ENCODE measurements at places on chromosomes 13 and 19. TPM values are rescaled to one million over a fixed set of nuclear protein-coding genes. Genes with fewer than 3 reads are reported as not detected.

ZNF880 gene
- 31.2 TPM for total RNA-seq

GRCh38 chr19:16678498-16678897 is 17.6 kb downstream of the TMEM38A start:
- no peaks in the 10 kb centered on the region for H3K36me3 ChIP-seq
- H3K4me3 ChIP-seq = no peak overlapping the region
- DNase-seq = no peak

DNA sequence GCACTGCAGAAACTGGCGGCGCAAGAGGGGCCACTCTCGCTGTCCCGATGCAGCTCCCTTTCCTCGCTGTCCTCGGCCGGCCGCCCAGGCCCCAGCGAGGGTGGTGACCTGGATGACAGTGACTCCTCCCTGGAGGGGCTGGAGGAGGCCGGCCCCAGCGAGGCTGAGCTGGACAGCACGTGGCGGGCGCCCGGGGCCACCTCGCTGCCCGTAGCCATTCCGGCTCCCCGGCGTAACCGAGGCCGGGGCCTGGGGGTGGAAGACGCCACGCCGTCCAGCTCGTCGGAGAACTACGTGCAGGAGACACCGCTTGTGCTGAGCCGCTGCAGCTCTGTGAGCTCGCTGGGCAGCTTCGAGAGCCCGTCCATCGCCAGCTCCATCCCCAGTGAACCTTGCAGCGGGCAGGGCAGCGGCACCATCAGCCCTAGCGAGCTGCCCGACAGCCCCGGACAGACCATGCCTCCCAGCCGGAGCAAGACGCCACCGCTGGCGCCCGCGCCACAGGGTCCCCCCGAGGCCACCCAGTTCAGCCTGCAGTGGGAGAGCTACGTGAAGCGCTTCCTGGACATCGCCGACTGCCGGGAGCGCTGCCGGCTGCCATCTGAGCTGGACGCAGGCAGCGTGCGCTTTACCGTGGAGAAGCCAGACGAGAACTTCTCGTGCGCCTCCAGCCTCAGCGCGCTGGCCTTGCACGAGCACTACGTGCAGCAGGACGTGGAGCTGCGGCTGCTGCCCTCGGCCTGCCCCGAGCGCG is 12.4 kb downstream of the C19orf25 start:
- H3K36me3 ChIP-seq = no peaks in the 10 kb centered on the region
- no peak overlapping the region for H3K27ac ChIP-seq
- peaks cover 50% of the 10 kb centered on the region for H3K4me1 ChIP-seq
- no peak for DNase-seq
- peaks cover 21% of the 10 kb centered on the region for H3K27me3 ChIP-seq

DNA sequence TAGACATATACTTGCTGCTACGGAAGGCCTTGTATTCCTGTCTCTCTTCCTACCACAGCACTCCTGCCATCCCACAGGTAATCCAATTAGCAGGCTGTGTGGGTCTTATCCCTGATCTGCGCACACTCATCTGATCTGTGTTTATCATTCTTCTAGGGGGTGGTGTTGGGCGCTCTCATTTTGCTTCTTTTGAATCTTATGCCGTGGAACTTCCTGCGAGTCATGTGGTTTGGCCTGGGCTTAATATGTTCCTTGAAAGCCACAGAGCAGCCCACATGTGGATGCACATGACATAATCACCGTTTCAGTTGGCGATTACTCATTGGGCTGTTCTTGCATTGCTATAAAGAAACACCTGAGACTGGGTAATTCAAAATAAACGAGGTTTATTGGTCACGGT is 7.5 kb downstream of the RASA3 start:
- H3K4me3 ChIP-seq = no peak overlapping the region
- peaks cover 23% of the 10 kb centered on the region for H3K36me3 ChIP-seq
- H3K4me1 ChIP-seq = peaks cover 96% of the 10 kb centered on the region
- peak overlapping the region; percentile 30 for H3K27ac ChIP-seq

DNA sequence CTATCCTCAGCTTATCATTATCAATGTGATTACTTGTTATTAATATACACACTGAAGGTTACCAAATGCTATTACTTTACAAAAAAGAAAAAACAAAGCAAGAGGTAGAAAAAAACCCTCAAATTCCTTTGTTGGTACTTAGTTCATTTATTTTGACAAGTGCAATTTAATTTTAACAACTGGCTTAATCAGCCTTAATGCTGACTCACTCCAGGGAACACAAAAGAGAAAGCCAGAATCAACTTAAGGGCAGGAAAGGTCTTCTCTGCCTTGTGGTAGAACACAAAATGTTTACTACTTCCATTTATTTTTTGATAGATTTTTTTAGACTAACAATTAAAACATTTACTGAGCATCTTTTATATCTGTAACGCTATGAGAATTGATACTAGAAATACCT is 417.1 kb downstream of the PCDH17 start:
- H3K4me3 ChIP-seq = no peak overlapping the region
- no peak overlapping the region for H3K27ac ChIP-seq
- no peaks in the 10 kb centered on the region for H3K36me3 ChIP-seq
- DNase-seq = no peak

CEACAM6 gene
- not detected for total RNA-seq

GRCh38 chr13:28623782-28624706 is 34.9 kb upstream of the POMP start:
- H3K4me3 ChIP-seq = no peak overlapping the region
- H3K36me3 ChIP-seq = no peaks in the 10 kb centered on the region
- no peak overlapping the region for H3K27ac ChIP-seq
- DNase-seq = no peak
- no peaks in the 10 kb centered on the region for H3K27me3 ChIP-seq

- H3K4me1 ChIP-seq = peaks cover 6% of the 10 kb centered on the region
- no peaks in the 10 kb centered on the region for H3K36me3 ChIP-seq
- H3K4me3 ChIP-seq = no peak within 1 kb of the TSS
- no peak within 1 kb of the TSS for H3K27ac ChIP-seq
These were observed at the start of gene GPR12 for GRCh38 chr13:26759907-26760831. Gene GPR12, minus strand, starts transcription at chr13:26760786. Its CDS starts 959 bp downstream, at chr13:26759827.

- DNase-seq = no peak
- H3K27ac ChIP-seq = no peak overlapping the region
- no peaks in the 10 kb centered on the region for H3K27me3 ChIP-seq
- H3K4me3 ChIP-seq = no peak overlapping the region
- H3K4me1 ChIP-seq = peaks cover 5% of the 10 kb centered on the region
These were observed 106.0 kb downstream of the STK24 start for GRCh38 chr13:98470920-98471319.

GPX4 gene
- total RNA-seq = 108 TPM

DNA sequence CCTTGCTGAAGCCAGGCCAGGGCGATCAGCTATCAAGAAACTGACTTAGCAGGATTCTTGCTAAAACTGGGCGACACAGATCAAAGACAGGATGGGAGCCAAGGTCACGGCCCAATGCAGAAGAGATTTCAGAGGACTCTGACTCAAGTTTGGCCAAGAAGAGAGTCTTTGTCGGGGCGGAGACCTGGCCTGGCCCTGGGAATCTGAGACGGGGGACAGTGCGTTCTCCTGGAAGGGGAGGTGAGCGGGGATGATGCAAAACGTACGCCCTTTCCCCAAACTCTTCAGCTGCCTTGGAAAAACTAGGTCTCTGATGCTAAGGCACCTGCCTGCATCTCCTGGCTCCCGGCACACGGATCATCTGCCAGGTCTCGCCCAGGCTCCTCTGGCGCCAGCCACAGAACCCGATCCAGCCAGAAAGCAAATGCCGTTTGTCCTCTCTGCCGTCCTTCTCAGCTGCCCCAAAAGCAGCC is 9.8 kb downstream of the MVB12A start:
- H3K27ac ChIP-seq = no peak overlapping the region
- peaks cover 3% of the 10 kb centered on the region for H3K4me1 ChIP-seq
- DNase-seq = no peak
- no peaks in the 10 kb centered on the region for H3K27me3 ChIP-seq
- H3K36me3 ChIP-seq = no peaks in the 10 kb centered on the region

GRCh38 chr13:109576331-109576813 is 210.0 kb downstream of the IRS2 start:
- H3K27ac ChIP-seq = no peak overlapping the region
- no peak overlapping the region for H3K4me3 ChIP-seq
- no peak for DNase-seq
- no peaks in the 10 kb centered on the region for H3K4me1 ChIP-seq
- H3K36me3 ChIP-seq = no peaks in the 10 kb centered on the region

DNA sequence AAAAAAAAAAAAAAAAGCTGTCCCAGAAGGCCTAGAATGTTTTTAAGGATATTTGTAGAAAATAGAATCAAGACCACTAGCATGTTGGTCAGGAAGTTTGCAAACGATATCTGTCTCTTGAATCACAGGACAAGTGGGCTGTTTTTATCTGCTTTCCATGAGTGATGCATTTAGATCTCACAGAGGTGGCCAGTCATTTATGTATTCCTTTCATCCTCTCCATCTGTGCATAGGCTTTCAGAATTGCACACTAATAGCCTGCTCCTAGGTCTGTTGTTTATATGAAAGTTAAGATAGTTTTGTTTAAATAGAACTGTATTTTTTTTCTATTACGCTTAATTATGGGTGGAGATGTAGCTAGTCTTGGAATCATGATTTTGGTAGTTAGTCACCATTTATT is 289.5 kb downstream of the SHISA2 start:
- peaks cover 2% of the 10 kb centered on the region for H3K27me3 ChIP-seq
- DNase-seq = no peak
- H3K27ac ChIP-seq = no peak overlapping the region
- H3K4me1 ChIP-seq = no peaks in the 10 kb centered on the region
- H3K36me3 ChIP-seq = no peaks in the 10 kb centered on the region

TEX101 gene
- total RNA-seq = 1.4 TPM

DNA sequence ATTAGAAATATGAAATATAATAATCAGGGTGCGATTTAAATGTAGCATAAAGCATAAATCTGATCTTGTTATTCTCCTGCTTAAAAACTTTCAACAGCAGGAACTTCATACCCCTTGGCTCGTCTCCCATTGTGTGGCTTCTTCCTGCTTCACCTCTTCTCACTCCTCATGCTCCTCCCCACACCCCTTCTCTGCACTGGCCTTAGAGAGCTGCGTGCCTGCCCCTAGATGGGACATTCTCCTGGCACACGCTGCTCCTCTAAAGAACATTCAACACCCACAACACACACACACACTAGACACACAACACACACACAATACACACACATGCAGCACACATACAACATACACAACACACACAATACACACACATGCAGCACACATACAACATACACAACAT is 104.6 kb upstream of the RAP2A start:
- DNase-seq = no peak
- no peaks in the 10 kb centered on the region for H3K27me3 ChIP-seq
- H3K36me3 ChIP-seq = no peaks in the 10 kb centered on the region
- no peak overlapping the region for H3K27ac ChIP-seq
- no peaks in the 10 kb centered on the region for H3K4me1 ChIP-seq
- no peak overlapping the region for H3K4me3 ChIP-seq

ZNF253 gene
- 14.7 TPM for total RNA-seq

GRCh38 chr13:81726037-81726726 is 1385.3 kb upstream of the SPRY2 start:
- no peaks in the 10 kb centered on the region for H3K27me3 ChIP-seq
- H3K4me1 ChIP-seq = no peaks in the 10 kb centered on the region
- no peak overlapping the region for H3K27ac ChIP-seq
- no peaks in the 10 kb centered on the region for H3K36me3 ChIP-seq
- no peak for DNase-seq
- no peak overlapping the region for H3K4me3 ChIP-seq

DNA sequence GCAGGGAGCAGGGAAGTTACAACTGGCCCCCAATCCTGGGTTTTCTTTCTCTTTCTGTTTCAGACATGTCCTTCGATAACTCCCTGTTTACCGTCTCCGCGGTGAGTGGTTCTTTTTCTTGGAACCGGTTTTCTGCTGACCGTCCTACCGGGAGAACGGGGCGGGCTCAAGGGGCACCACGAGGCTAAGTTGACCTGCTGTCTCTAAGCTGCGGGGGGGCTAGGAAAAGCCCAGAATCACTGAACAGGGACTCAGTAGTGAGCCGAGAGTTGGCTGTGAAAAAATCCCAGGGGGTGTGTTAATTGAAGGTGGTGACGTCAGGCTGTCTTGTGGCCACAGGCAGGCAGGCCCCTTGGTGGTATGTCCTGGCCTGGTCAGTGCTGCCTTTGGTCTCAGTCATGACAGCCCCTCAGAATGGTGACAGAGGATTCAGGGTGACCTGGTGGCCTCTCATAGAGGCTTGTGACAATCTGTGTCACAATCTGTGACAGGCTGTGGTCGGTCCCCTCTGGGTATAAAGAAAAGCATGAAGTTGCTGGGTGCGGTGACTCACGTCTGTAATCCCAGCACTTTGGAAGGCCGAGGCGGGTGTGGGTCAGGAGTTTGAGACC is 8.1 kb upstream of the CARM1 start:
- no peak overlapping the region for H3K27ac ChIP-seq
- peaks cover 16% of the 10 kb centered on the region for H3K4me1 ChIP-seq
- no peaks in the 10 kb centered on the region for H3K27me3 ChIP-seq
- H3K4me3 ChIP-seq = no peak overlapping the region

KPNA3 gene
- total RNA-seq = 35.5 TPM

MUC16 gene
- total RNA-seq = not detected

GRCh38 chr19:42553292-42554045 is 25.2 kb upstream of the CEACAM1 start:
- no peaks in the 10 kb centered on the region for H3K36me3 ChIP-seq
- peaks cover 31% of the 10 kb centered on the region for H3K4me1 ChIP-seq
- no peak overlapping the region for H3K4me3 ChIP-seq
- no peak for DNase-seq
- no peaks in the 10 kb centered on the region for H3K27me3 ChIP-seq

ZNF555 gene
- total RNA-seq = 2.9 TPM

BRME1 gene
- total RNA-seq = 7.7 TPM

- no peak for DNase-seq
- H3K4me3 ChIP-seq = no peak overlapping the region
- H3K4me1 ChIP-seq = no peaks in the 10 kb centered on the region
- no peaks in the 10 kb centered on the region for H3K36me3 ChIP-seq
These were observed 62.4 kb upstream of the RNF113B start for GRCh38 chr13:98239162-98240076.

SERP2 gene
- total RNA-seq = 3.2 TPM

DNA sequence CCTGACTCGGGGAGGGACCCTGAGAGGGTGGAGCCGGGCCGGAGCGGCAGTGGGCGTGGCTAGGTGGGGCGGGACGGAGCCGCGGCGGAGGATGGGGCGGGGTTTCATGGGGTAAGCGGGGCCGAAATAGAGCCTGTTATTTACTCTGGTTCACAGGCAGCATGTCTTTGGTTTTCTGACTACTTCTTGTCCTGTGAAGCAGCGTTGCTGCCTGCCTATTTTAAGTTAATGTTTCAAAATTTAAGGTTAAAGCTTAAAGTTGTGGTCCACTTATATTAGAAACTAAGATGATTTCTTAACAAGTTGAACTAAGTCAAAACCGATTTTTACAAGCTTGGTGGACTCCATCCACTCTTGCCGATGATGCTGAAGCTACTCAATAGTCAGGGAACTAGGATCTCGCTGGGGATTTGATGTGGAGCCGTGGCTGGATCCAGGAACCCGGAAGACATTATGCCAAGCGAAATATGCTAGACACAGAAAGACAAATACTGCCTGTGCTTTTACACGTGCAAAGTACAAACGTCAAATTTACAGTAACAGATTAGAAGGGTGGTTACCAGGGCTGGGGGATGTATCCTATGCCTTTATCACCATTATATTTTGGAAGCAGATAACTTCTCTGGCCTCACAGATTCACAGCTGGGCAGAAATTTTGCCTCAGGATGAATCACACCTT is 433 bp upstream of the ZNF616 start:
- peaks cover 31% of the 10 kb centered on the region for H3K4me1 ChIP-seq
- H3K4me3 ChIP-seq = peak overlapping the region; percentile 88
- peak overlapping the region; percentile 74 for H3K27ac ChIP-seq
- no peak for DNase-seq
- no peaks in the 10 kb centered on the region for H3K36me3 ChIP-seq

- H3K4me1 ChIP-seq = no peaks in the 10 kb centered on the region
- H3K36me3 ChIP-seq = no peaks in the 10 kb centered on the region
- no peak overlapping the region for H3K27ac ChIP-seq
- no peak overlapping the region for H3K4me3 ChIP-seq
These were observed 65.6 kb downstream of the UFM1 start for GRCh38 chr13:38415233-38415632.

Measured in natural killer cell (primary cell).